A549 treated with GW870086 at 1 μM for 4 hours (cell line): ENCODE measurements at places on chromosomes 1 and 21. TPM values are rescaled to one million over a fixed set of nuclear protein-coding genes. Genes with fewer than 3 reads are reported as not detected.

Gene RPTN
- not detected in 5 replicates for total RNA-seq

Gene PIK3R3
- 1.0 to 1.3 TPM (median 1.1 TPM) in 5 replicates for total RNA-seq

Gene LAX1
- total RNA-seq: not detected in 5 replicates

Gene KANK4
- total RNA-seq: 0.26 to 0.74 TPM (median 0.64 TPM) in 5 replicates

Gene AIRE
- total RNA-seq: not detected in 5 replicates

Gene SPRR2F
- not detected in 5 replicates for total RNA-seq

Gene FBXO28
- total RNA-seq: 21.5 to 29.7 TPM (median 28.7 TPM) in 5 replicates

Gene PTAFR
- total RNA-seq: 0.09 to 0.27 TPM (median 0.23 TPM) in 5 replicates

Gene GJB3
- total RNA-seq: 7.2 to 15.6 TPM (median 10.9 TPM) in 5 replicates

Gene OR2AJ1
- total RNA-seq: not detected in 5 replicates

Gene SPRR2E
- not detected in 5 replicates for total RNA-seq

Gene LAMC1
- 88.9 to 126 TPM (median 117 TPM) in 5 replicates for total RNA-seq
